ENCODE measurements at places on chromosomes 1 and 21.

DNA sequence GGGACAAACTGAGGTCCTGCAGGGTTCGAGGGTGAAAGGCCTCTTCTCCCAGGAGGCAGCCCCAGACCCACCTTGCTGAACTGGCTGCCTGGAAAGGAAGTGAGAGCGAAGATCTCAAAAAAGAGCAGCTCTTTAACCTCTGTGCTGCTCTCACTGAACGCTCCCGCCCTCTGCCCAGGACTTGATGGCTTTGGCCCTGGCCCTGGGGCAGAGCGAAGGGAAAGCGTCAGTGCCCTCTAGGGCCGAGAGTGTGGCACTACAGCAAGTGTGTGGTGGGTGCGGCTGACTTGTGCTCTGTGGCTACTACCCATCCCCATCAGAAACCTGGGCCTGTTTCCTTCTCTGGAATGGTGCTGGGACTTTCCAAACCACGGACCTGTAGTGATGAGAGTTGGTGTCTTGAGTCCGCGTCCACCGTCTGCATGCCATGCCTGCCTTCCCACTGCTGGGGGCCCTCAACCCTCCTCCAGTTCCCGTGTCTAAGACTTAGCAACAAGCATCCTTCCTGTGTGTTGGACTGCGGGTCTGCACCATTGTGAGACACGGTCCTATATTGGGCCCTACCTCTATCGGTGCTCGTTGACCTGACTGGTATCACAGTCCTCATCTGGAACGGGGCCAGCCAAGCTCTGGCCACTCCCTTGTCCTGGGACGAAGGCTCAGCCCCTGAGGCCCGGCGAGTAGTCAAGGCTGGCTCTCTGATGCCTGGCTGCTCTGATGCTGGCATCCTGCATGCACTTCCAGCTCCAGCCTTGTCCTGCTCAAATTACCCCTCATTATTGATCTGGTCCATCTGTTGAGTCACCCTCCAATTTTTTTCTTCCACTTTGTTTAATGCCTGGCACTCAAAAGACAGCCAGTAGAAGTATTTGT lies 180.3 kb downstream of the DISC1 start:
- DNase-seq, result peak; percentile 60

DNA sequence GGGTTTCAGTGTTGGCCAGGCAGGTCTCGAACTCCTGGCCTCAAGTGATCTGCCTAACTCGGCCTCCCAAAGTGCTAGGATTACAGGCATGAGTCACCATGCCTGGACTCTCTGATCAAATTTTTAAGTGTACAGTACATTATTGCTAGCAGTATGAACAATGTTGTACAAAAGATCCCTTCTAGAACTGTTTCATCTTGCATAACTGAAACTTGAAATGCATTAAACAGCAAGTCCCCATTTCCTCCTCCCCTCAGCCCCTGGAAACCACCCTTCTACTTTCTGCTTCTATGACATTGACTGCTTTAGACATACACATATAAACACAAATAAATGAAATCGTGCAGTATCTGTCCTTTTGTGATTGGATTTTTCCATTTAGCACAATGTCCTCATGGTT lies 463.4 kb downstream of the PTPRC start:
- no peak for DNase-seq

DNA sequence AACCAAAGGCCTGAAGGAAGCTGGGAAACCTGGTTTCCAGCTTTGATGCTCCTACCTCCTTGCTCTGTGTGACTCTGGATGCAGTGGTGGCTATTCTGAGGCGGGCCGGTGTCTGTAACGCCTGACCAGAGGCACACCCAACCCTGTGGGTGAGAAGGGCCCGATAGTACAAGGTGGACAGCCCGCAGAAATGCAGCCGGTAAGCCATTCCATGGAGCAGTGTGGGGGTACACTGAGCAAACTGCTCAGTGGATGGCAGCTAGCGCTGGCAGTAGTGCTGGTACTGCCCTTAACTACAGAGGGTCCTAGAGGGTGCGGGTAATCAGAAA lies 36.0 kb downstream of the AHDC1 start:
- no peak for DNase-seq

DNA sequence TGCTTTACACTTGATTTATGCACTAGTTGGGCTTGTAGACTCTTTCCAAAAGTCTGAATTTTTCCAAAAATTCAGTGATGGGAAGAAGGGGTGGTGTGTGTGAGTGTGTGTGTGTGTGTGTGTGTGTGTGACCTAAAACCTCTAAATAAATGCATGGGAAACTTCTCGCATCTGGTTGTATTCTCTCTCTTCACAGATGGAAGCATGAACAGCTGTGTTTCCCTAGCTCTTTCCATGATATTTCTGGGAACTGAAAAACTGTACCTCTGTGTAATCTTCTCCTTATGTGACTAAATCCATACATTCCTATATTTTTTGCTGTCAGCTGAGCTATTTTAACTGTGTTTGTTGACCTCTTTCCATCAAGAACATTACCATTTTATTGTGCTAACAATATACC lies 26.2 kb upstream of the CYYR1 start:
- no peak for DNase-seq

GRCh38 chr1:67740543-67740942 lies 55.5 kb downstream of the GADD45A start:
- no peak for DNase-seq

GRCh38 chr1:15620155-15620545 lies 2.9 kb downstream of the DDI2 start:
- no peak for DNase-seq

DNA sequence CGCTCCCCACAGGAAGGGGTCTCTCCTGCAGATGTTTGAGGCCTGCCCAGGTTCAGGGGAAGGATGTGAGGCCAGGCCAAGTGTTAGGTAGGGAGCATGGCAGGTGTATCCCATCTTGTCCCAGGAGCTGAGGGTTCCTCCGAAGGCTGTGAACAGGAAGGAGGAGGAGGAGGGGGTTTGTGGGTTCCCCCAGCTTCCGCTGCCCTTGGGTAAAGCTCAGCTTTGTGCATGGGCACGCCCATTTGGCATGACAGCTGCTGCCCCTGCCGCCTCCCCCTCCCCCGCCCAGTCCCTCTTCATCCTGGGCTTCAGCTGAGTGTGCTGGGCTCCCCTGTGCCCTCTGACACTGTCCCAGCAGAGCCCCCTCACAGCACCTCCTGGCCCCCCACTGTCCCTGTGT lies 25.5 kb downstream of the TNFRSF8 start:
- DNase-seq, result no peak
